ENCODE measurements at places on chromosomes 2 and 18.

- DNase-seq = no peak
Observed at GRCh38 chr2:128715360-128715759, 396.7 kb upstream of the HS6ST1 start.

GRCh38 chr2:241866790-241867645 is 2.5 kb upstream of the RTP5 start:
- DNase-seq = no peak

DNA sequence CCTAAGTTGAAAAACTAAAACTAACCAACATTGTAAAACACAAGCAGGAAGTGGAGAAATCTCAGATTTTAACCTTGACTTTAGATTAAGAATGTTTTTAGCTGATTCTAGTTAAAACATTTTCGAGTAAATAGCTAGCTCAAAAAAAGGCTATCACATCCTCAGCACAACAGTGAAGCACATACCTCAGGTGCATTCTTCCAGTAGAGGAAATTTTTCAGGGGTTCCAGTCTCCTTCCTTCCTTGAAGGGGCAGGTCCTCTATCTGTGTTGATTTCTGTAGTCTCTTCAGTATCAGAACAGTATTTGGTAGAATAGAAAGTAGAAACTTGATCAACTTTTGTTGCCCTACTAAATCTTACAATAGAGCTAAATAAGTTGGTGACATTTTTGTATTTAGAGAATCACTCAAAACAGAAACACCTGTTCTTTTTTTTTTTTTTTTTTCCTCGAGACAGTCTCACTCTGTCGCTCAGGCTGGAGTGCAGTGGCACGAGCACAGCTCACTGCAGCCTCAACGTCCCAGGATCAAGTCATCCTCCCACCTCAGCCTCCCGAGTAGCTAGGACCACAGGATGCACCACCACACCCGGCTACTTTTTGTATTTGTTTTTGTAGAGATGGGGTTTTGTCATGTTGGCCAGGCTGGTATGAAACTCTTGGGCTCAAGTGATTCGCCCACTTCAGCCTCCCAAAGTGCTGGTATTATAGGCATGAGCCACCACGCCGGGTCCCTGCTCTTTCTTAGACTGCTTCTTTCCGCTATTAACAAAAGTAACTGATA is 6.9 kb upstream of the GPR155 start:
- DNase-seq = no peak

- DNase-seq = no peak
Observed at GRCh38 chr2:165601928-165602521, 132.5 kb downstream of the CSRNP3 start.

GRCh38 chr2:183541766-183542165 is 417.5 kb downstream of the NUP35 start:
- DNase-seq = no peak

GRCh38 chr2:175176624-175177023 is 4.9 kb downstream of the ATP5MC3 start:
- DNase-seq = no peak

GRCh38 chr2:191786694-191787093 is 60.2 kb downstream of the CAVIN2 start:
- no peak for DNase-seq

DNA sequence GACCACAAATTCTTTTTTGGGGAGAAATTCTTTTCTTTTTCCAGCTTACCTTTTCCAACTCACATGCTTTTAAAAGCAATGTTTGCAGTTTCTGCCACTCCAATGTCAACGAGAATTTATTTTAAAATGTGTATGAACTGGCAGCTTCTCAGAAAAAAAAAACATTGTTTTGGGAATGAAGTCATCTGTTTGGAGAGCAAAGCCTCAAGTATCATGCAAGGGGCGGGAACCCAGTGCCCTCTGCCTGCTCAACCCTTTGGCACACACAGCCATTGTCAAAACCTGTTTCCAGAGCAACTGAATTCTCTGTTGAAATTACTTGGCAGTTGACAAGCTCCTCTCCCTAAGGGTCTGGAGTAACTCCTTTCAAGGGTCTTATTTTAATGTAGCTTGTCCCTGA is 128.5 kb downstream of the QPCT start:
- DNase-seq = peak; percentile 45

DNA sequence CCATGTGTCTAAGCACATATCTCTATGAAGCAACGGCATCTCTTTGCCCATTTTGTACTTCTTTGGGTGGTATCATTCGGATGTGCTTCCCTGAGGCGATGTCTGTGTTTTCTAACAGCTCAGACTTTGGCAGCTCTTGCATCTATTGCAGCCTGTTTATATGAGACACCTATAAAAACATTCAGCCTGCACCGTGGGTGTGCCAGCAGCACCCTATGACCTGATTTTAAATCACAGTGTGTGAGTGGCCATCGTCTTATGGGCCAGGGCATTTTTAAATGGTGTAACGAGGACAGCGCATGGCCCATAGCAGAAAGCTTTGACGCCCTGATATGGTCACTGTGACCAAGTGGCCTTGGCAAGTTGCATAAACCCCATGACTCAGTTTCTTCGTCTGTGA is 12.9 kb downstream of the NPAS2 start:
- DNase-seq = no peak

GRCh38 chr2:173165443-173166238 is 90.0 kb downstream of the MAP3K20 start:
- DNase-seq = no peak

GRCh38 chr2:6977113-6977741 is 60.0 kb downstream of the RNF144A start:
- DNase-seq = no peak

DNA sequence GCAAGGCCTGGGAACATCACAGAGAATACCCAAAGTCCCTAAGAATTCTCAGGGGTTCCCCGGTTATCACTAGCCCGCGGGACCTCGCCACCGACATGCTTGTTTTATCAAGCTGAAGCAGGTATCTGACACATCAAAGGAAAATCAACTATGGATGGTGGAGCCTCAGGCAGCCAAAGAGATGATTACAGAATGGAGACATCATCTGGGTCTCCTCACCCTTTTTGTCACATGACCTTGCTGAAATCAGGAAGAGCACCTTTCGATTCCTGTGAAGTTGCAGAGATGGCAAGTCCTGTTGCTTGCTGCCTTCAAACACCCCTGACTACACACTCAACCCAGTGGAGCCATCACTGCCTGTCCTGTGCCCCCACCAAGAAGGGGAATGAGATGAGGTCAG is 19.2 kb upstream of the CAB39 start:
- no peak for DNase-seq

- no peak for DNase-seq
Observed at GRCh38 chr18:44828080-44828479, 147.4 kb downstream of the SETBP1 start.

GRCh38 chr2:105576440-105577241 is 168.1 kb upstream of the NCK2 start:
- peak; percentile 43 for DNase-seq

DNA sequence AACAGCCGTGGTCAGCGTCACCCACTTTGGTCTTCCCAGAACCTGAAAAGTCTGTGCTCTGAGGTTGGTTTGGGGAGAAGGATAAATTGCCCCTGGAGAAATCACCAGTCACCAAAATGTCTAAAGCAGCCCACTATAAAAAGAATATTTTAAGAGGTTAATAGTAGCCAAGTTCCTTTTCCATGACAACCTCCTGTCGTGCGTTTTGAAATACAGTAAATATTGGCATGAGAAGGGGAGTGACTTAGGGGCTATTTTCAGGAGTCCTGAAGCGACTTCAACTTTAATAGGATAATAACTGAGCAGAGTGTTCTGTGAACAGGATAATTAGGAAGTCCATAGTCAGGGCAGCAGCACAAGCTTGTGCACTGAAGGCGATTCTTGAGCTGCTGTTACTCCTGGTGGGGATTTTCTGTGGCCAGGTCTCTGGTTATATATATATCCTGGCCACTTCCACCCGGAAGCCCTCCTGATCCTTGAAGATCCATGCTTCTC is 49.3 kb downstream of the RNF144A start:
- no peak for DNase-seq

DNA sequence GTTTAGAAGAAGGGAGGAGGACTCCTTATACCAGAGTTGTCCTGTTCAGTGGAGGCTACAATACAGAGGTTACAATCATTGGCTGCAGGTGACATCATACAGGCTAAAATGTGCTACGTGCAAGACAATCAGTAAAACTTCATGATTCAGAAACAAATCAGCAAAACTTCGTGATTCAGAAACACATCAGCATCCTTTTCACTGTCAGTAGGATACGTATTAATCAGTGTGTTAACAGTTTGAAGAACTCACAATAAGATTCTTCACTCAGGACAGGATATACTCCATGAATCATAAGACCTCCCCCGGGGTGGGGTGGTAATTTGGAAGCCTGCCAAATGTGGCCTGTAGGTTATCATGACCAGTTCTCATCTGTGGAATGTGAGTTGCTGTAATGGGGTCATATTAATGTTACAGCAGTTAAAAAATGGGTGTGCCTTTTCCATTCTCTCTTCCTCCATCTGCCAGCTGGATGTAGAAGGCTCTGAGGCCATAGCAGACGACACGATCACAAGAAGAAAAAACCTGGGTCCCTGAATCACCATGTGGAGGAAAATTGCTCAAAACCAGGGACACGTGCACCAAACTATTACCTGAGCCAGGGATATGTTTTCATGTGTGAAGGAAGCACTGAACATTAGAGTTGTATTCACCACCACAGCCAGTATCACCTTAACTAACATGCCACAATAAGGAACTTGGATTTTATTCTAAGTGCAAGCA is 134.8 kb upstream of the CREB1 start:
- no peak for DNase-seq

GRCh38 chr2:203030545-203030944 is 15.9 kb downstream of the NBEAL1 start:
- no peak for DNase-seq

All from NCI-H1436 (cell line).